ENCODE measurements at places on chromosomes 7 and 10.
A peak's percentile ranks its signal among the peaks of the same experiment; 100 is the strongest.

- DNase-seq = no peak
Observed at GRCh38 chr10:15176269-15176668, 7.8 kb upstream of the NMT2 start.

DNA sequence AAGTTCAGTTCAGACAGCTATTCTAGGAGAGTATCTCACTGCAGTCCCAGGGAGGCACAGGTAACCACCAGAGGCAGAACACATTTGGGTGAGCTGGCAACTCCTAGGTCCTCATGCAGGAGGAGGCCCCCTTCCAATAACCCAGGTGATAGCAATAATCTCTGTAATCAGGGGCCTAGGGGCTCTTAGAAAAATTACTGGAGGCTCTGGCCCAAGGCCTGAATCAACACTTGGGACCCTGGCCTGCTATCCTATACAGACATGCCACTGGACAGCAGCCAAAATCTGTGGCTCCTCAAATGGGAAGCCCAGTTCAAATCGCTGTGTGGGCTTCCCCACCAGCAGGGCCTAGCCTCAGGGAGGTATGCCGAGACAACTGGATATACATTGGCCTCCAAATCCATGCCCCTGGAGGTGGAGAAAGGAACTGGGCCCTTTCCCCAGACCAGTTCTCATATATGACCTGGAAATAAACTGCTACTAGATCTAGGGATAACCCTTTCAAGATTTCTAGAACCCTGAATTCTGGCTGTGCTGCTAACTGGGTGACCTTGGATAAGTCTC, 1.6 kb downstream of the AVPI1 start:
- no peak for DNase-seq

GRCh38 chr7:112511451-112512202, 30.8 kb downstream of the LSMEM1 start:
- DNase-seq = no peak

- peak; percentile 23 for DNase-seq
Observed at GRCh38 chr10:75110006-75110632, 1.3 kb upstream of the SAMD8 start.

- peak; percentile 24 for DNase-seq
Observed at GRCh38 chr10:49512121-49512809, 26.7 kb downstream of the ERCC6 start.

DNA sequence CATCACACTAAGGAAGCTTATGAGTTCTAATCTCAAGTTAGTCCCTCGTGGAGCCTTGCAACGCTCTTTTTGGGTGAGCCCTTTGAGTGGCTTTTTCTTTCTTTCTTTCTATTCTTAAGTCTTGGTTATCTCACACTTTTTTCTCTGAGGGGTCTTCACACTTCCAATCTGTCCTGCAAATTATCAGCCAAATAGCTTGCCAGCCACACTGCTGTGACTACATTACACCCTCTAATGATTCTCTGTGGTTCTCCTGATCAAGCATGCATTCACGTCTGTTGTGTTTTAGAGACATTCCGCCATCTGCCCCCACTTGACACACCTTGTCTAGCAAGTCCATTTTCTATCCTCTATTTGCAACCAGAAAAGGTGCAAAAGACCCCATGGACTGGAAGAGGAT, 340.2 kb downstream of the THSD7A start:
- no peak for DNase-seq

- DNase-seq = no peak
Observed at GRCh38 chr10:58651040-58651439, 138.4 kb downstream of the BICC1 start.

- DNase-seq = no peak
Observed at GRCh38 chr7:28228396-28228795, 47.8 kb upstream of the JAZF1 start.

DNA sequence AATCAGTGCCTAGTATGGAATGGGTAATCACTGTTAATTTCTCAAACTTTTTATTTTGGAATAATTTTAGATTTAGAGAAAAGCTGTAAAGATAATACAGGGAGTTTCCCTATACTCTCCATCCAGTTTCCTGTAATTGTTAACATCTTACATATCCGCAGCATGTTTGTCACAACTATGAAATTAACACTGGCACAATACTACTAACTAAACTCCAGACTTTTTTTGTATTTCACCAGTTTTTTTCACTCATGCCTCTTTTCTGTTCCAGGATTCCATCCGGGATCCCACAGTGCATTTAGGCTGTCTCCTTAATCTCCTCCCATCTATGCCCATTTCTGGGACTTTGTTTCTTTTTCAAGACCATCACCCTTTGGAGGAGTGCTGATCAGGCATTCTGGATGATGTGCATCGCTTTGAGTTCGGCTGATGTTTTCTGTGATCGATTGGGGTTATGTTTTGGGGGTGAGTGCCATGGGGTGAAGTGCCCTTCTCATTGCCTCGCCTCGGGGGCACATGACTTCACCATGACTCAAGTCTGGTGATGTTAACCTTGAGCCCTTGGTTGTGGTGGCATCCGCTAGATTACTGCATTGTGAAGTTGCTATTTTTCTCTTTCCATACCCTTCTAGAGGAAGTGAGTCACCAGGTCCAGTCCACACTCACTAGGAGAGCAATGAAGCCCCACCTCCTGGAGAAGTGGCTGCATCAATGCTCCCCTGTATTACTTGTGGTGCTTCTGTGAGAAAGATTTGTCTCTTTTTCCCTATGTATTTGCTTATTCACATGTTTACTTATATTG, 43.9 kb upstream of the GRB10 start:
- DNase-seq = peak; percentile 76

- no peak for DNase-seq
Observed at GRCh38 chr10:2919016-2919415, 148.3 kb upstream of the PFKP start.

- no peak for DNase-seq
Observed at GRCh38 chr7:123948136-123948535, 23.1 kb downstream of the SPAM1 start.

GRCh38 chr7:47816647-47817046, 131.6 kb downstream of the PKD1L1 start:
- DNase-seq = no peak

- DNase-seq = no peak
Observed at GRCh38 chr7:29839921-29840320, 33.6 kb downstream of the WIPF3 start.

DNA sequence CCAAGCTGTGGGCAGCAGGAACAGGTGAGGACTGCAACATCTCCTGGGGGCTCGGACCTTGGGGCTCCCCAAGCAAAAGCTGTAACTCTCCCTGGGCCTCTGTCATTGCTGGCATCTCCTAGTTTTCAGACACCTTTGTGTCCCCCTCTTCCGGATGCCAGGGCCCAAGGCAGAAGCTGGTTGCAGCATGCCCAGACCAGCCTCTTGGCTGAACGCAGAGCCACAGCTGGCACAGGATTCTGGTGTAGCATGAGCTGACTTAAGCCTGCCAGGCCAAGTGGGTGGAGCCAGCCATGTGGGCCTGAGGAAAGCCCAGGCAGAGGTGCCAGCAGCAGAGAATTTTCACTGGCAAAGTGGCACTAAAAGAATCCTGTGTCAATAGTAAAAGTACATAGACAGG, 43.5 kb downstream of the ZWINT start:
- no peak for DNase-seq

DNA sequence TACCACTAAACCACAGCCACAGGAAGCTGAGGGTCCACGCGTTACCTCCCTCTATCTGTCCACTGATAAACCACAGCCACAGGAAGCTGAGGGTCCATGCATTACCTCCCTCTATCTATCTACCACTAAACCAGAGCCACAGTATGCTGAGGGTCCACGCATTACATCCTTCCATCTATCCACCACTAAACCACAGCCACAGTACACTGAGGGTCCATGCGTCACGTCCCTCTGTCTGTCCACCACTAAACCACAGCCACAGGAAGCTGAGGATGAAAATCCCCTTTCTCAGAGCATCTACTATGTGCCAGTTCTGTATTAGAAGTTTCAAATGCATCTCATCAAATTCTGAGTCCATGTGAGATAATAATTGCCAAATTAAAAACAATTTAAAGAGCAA, 589.3 kb downstream of the DNAJB6 start:
- DNase-seq = peak; percentile 18

DNA sequence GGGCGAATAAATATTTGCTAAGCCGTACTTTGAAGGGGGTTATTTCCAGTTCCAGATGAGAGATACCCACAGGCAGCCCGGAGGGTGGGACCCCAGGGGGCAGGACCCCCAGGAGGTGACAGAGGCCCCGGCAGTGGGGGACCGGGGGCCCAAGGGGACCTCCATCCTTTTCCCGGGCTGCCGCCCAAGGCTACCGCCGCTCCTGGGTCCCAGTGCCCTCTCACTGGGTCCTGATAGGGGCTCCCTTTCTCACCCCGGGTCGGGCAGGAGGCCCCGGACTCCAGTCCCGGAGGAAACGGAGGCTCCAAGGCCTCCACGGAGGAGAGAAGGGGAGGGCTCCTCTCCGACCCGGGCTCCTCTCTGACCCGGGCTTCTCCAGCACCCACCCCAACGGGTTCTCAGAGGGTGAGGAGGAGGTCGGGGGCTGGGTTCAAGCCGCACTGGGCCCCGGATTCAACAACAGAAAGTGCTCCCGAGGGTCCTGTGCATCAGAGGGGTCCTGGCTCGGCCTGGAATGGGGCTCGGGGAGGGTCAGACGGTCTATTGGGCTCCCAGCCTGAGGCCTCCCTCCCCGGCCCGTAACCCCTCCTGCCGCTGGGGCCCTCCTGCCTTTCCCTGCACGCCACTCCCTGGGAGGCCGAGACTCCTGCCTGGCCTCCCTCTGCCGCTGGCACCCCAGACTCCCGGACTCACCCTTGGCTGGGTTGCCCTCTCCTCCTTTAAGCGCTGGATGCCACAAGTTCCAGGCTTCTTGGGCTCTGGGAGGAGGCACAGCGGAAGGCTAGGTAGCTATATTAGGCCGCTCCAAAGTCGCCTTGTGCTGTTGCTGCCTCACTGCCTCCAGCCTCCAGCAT, 62.5 kb downstream of the ZNF37A start:
- DNase-seq = no peak

- no peak for DNase-seq
Observed at GRCh38 chr10:121830101-121830500, 97.7 kb downstream of the ATE1 start.

DNA sequence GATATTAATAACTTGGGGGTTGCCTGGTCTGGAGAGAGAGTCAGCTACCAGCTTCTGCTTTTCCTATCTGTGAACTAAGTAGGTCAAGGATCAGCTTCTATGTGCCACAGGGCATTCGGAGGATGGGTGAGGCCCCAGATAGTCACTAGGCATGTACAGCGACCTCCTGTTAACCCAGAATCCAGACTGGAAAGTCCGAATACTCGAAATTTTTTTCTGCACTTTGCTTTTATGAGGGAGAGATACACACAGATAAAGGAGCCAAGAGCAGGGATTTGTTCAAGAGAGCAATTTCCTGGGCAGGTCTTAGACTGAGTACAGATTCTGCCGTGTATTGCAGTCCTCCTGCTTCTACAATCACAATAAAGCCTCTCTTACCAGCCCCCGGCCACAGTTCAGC, 54.2 kb downstream of the EMX2 start:
- no peak for DNase-seq

- DNase-seq = no peak
Observed at GRCh38 chr10:96641396-96642295, 54.8 kb upstream of the TM9SF3 start.

- DNase-seq = no peak
Observed at GRCh38 chr10:116466715-116467422, 39.2 kb downstream of the PNLIPRP3 start.

- no peak for DNase-seq
Observed at GRCh38 chr10:77082601-77083252, 554.9 kb downstream of the KCNMA1 start.

GRCh38 chr7:139913021-139913844, 84.2 kb downstream of the TBXAS1 start:
- no peak for DNase-seq

- DNase-seq = peak; percentile 93
Observed at GRCh38 chr10:133261726-133262325, 14.8 kb downstream of the ADAM8 start.

- DNase-seq = no peak
Observed at GRCh38 chr7:100719523-100720278, 567 bp upstream of the EPO start.

- DNase-seq = no peak
Observed at GRCh38 chr10:53702489-53702888, 929.9 kb upstream of the MBL2 start.

DNA sequence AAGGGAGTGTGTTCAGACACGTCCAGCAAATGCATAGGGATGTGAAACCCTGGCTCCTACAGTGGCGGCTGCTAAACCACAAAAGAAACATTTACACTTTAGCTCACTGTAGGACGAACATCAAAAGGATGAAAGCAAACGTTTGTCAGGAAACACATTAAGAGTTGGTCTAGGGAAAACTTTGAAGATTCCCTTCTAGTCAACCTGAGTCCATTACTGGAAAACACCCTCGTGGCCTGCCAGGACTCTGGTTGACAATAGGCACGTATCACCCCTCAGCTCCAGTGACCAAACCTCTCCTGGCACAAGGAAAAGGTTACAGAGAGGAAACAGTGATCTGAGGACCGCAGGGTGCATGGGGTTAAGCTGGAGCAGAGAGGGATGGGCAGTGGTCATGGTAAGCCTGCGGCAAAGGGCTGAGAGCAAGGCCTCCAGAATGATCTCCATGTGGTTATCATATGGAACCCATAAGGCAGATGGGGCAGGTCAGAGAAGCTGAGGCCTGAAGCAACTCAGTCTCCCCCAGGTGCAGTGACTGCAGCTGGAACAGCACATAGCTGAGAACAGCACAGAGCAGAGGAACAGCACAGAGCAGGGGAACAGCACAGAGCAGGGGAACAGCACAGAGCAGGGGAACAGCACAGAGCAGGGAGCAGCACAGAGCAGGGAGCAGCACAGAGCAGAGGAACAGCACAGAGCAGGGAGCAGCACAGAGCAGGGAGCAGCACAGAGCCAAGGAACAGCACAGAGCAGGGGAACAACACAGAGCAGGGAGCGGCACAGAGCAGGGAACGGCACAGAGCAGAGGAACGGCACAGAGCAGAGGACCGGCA, 49.9 kb downstream of the CHST15 start:
- no peak for DNase-seq

DNA sequence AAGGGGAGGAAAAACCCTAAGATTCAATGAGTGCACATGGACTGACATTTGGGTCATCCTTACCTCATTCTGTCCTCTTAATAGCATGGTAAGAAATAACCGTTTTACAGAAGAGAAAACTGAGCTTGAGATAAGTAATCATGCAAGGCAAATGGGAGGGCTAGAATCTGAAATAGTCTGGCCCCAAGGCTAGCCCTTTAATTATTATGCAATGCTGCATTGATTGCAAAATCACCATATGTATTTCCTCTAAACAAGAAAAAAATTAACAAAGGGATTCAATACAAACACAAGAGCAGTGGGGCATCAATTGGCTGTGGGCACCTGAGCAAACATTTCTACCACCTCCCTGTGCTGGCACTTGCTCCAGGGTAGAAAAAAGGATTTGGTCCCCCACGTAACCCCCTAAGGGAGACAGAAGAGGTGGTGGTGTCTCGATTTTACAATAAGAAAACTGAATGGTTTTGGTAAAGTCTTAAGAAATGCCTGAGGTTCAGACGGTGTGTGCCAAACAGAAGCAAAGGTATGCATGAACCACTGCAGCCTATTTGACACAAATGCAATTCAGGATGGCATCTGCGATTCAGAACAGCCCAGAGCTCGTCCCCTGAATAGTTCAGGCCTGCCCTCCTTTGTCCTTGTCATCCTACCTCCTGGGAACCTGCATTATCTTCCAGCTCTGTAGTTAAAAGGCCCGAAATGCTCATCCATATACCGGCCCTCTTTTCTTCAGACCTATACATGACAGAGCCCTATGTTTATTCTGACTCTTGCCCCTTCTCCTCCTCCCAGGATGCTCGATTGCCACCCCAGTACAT, 23.6 kb downstream of the PIP4K2A start:
- no peak for DNase-seq

All from activated CD4-positive, alpha-beta T cell treated with anti-CD3 and anti-CD28 coated beads for 36 hours (primary cell).